ENCODE measurements at places on chromosomes 16 and 17.

- DNase-seq, result no peak
Measured at GRCh38 chr17:31802502-31802901, 56.5 kb downstream of the COPRS start.

GRCh38 chr17:61205401-61205800 is 194.2 kb upstream of the TBX2 start:
- DNase-seq, result no peak

- DNase-seq, result no peak
Measured at GRCh38 chr17:30965686-30966085, 5.2 kb upstream of the RNF135 start.

DNA sequence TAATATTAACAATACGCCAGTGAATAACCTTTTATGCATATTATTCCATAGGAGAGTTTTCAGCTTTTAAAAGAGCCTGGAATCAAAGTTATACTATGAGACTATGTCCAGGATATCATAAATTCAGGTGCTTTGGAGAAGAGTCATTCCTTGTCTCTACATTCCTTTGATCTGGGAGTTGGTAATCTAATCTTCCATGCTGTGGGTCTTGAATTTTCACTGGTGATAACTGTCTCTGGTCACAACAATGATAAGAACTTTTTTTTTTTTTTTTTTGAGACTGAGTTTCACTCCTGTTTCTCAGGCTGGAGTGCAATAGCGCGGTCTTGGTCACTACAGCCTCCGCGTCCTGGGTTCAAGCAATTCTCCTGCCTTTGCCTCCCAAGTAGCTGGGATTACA is 50.8 kb downstream of the CHD9 start:
- DNase-seq, result no peak

DNA sequence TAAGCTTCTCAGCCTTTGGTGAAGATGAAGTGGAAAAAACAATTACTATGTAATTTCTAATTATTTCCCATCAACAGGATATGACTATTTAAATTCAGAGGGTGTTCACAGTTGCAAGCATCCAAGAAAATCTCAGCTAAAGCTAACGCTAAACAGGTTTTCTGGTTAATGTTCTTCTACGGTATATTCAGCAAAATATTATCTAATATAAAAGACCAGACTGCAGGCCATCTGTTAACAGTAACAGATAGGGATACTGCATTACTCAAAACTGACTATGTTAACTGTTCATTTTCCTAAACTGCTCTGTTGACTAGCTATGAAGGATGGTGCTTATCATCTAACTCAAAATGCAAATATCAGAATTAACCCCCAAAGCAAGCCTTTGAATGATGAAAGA is 32.8 kb downstream of the GLG1 start:
- no peak for DNase-seq

GRCh38 chr17:18858567-18859245 is 775 bp downstream of the PRPSAP2 start:
- no peak for DNase-seq

DNA sequence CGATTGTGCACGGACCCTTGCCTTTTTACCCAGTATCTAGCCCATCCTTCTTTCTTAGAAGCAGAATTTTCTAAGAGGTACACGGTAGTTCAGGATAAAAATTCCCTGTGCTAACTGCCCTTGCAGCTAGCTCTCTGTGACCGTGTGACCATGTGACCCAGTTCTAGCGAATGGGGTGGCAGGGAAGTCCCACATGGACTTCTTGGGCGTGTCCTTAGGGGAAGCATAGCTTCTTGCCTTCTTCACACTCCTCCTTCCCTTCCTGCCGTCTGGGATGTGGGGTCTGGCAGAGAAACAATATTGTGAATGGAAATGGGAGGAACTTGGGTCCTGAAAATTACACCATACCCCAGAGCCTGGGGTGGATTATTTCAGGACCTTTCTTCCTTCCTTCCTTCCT is 670.7 kb downstream of the MAF start:
- DNase-seq, result no peak

GRCh38 chr16:12130691-12131290 is 154.3 kb downstream of the SNX29 start:
- DNase-seq, result no peak

GRCh38 chr16:50802000-50802399 is 60.1 kb downstream of the CYLD start:
- DNase-seq, result no peak

DNA sequence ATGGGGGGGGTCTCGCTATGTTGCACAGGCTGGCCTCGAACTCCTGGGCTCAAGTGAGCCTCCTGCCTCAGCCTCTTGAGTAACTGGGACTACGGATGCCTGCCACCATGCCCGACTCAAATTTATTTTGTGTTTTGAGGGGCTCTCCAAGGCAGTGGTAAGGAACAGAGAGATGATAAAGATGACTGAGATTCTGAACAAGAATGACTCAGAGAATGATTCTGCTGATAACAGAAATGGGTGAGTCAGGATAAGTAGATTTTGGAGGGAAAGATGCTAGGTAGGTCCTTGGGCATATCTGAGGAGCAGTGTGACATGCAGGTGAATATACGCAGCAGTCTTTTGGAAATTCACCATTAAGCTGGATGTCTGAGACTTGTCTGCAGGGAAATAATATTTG is 2.6 kb downstream of the TMEM220 start:
- no peak for DNase-seq

DNA sequence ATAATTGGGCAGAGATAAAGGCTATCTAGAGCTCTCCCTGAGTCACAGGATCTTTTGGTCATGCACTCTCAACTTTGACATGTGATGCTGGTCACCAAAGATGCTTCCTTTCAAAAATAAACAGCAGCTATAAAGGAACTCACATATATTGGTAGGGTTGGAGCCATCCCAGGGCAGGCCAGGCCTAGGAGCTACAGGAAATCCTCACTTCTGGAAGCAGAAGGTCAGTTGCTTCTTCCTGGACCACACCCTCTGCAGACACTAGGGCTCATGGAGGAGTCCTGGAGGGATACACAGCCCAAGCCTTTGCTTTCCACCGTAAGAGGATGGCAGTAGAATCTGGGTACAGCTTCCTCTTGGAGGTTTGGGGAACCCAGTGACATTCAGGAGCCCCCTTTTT is 24.6 kb downstream of the SOST start:
- DNase-seq, result no peak

DNA sequence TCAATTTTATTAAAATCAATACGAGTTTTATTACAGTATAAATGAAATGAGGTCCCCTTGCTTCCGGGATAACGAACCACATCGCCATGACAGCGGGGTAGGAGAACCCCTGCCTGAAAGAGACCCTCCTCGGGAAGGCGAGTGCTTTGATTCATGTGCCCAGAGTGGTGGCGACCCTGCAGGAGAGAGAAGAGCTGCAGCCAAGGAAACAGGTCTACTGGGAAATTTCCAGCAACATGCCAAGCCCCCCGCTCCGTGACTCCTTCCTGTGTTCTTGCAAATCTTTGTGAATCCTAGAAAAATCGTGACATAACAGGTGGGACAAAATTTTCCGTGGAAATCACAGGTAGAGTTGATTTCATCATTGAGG is 162.5 kb downstream of the WSCD1 start:
- DNase-seq, result no peak

DNA sequence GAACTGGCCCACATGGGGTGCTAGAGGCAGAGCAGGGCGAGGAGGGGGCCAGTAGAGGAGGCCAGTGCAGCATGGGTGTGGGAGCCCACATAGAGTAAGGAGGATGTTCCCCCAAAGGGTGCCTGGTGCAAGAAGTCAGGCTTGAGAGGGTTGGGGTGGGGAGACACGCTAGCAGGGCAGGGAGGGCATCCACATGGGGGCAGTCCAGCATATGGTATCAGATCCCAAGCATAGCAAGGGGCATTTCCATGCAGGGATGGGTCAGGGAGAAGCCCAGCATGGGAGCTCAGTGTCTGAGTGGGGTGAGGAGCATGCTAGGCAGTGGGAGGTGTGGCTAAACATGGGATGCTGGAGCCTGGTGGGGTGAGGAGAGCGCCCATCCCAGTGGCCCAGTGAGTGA is 213.7 kb downstream of the COPRS start:
- no peak for DNase-seq

DNA sequence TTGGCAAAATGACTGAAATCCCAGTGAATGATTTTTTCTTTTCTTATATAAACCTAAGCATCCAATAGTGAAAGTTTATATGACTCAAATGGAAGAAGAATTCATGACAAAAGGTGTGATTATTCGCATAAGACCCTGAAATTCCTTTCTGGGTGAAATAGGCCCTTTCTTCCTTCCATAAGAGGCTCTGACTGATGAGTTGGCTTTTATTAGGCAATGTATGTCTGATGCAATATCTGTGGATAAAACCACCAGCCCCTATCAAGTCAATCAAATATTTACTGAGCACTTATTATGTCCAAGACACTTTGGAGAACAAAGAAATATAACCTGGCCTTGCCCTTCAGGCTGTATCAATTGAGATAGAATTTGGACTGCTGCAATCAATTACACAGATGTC is 316.6 kb downstream of the CDH13 start:
- DNase-seq, result peak; percentile 21

DNA sequence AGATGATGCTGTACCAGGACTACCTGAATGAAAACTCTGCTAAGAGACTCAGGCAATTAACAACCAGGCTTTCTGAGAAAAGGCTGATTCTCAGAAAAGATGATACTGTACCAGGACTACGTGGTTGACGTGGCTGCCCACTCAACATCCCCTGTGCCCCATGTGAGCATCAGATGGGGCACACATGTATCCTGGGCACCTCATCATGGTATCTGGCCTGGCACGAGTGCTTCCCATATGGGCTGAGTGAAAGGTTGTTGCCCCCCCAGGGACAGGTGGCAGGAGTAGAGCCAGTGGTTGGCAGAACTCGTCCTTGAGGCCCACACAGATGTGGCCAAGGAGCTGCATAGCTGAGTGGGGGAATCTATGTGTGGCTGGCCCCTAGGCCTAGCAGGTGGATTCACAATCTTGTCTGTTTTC is 3.5 kb upstream of the CES4A start:
- no peak for DNase-seq

DNA sequence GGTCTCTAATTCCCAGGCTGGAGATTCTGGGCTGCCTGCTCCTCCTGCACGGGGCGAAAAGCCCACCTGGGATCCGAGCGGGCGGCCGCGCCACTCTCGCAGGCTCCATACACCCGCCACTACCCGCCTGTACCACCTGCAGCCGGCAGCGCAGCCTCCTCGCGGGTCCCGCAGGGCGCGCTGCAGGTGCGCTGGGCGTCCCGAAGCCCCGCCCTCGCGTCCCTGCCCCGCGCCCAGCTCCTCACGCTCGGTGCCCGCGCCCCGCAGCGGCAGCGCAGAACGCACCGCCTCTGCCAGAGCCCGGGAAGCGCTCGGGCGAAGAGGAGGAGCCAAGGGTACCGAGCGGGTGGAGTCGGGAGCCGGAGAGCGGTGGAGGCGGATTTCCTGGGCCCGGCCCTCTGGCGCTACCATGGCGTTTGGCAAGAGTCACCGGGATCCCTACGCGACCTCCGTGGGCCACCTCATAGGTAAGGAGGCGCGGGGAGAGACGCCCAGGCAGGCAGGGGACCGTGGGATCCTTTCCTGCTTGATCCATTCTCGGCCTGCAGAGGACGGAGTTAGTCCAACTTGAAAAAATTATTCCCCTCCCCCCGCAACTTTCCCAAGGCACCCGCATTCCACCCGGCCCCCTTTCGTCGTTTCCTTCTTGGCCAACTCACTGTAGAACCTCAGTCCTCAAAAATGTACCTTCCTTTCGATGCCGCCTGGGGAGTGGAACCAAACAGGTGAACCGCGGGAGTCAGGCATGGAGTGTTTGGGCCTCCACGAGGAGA is at the start of gene TOM1L1:
Gene TOM1L1 (plus strand): TSS at position 396 of the 773 bp plus-strand sequence. CDS start 14 bp downstream, at position 410.
- DNase-seq, result peak; percentile 61

- no peak for DNase-seq
Measured at GRCh38 chr17:6654841-6655731, 3.5 kb downstream of the C17orf100 start.

DNA sequence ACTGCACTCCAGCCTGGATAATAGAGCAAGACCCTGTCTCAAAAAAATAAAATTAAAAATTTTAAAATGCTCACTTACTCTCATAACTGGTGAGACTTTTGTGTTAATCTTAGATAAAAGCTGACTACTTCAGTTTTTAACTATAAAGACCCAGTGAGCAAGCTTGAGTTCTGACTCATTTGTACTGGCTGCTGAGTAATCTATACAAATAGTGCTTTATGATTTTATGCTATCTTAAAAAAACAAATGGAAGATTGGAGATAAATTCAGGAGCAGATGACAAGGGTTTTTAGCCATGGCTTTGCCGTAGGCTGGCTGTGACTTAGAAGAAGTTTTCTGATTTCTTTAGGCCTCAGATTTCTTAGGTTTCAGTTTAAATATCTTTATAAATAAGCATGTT is 30.5 kb downstream of the SNTB2 start:
- peak; percentile 53 for DNase-seq

- DNase-seq, result no peak
Measured at GRCh38 chr16:35559911-35560636, 2100.7 kb downstream of the TP53TG3F start.

GRCh38 chr17:79057737-79058385 is 16.8 kb upstream of the ENGASE start:
- DNase-seq, result no peak

GRCh38 chr16:65757064-65757463 is 609.4 kb upstream of the CDH5 start:
- no peak for DNase-seq

DNA sequence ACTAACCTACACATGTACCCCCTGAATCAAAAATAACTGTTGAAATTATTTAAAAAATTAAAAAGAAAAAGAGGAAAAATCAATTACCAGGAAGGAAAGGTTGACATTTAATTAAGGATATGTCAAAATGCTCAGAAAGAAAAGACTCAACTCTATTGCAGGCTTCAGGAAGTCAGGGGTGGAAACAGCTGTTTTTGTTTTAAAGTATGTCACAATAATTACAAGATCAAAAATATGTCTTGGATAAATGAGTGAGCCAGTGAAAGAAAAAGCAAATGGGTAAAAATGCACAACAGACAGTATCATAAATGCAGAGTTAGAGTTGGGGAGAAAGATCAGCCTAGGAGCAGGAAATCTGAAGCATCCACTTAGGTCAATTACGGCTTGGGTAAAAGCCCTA is 146.0 kb downstream of the CDH11 start:
- no peak for DNase-seq

DNA sequence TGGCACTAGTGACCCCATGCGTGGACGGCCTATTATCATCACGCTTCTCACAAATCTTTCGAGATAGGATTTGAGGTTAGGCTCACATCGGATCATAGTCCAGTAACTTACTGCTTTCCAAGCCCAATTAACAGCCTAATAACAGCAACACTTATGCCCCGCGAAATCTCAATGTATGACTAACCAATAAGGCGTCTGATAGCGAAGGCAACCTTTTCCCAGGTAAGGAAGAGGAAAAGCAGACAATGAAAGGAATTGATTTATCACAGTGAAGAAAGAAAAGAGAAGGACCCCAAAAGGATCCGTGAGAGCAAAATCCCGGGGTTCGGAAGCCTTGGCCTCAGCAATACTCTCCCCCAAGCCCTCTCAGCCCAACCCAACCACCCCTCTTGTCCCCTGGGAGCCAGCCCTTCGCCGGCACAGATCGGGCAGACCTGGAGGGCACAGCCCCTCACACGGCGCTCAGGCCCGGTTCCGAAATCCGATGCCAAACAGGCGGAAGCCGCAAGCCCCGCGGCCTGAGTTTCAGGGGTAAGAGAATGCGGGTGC is 534 bp downstream of the GPATCH8 start:
- DNase-seq, result peak; percentile 16

- no peak for DNase-seq
Measured at GRCh38 chr17:57561072-57561861, 183.8 kb downstream of the CCDC182 start.

- peak; percentile 19 for DNase-seq
Measured at GRCh38 chr17:77839698-77840512, 118.6 kb upstream of the TNRC6C start.

GRCh38 chr17:66555605-66556004 is 253.2 kb downstream of the PRKCA start:
- DNase-seq, result no peak

Data from fibroblast of skin of scalp (primary cell).